ENCODE measurements at places on chromosomes 16 and 17. TPM values are rescaled to one million over a fixed set of nuclear protein-coding genes. Genes with fewer than 3 reads are reported as not detected.

TBL3 gene
- 49.2 TPM for total RNA-seq

SMPD3 gene
- 64.9 TPM for total RNA-seq

TSPOAP1 gene
- 6.8 TPM for total RNA-seq

CCL16 gene
- total RNA-seq: not detected

TMEM92 gene
- not detected for total RNA-seq

SKAP1 gene
- total RNA-seq: not detected

GPR139 gene
- not detected for total RNA-seq

PRR29 gene
- not detected for total RNA-seq

GP1BA gene
- total RNA-seq: not detected

SLC35G6 gene
- not detected for total RNA-seq

EFNB3 gene
- total RNA-seq: 9.2 TPM

KCNJ18 gene
- total RNA-seq: 32.9 TPM

NPIPB9 gene
- total RNA-seq: 9.5 TPM

FOXL1 gene
- total RNA-seq: 0.23 TPM

CEMP1 gene
- 0.34 TPM for total RNA-seq

MEIOB gene
- 0.29 TPM for total RNA-seq

LLGL2 gene
- 75.3 TPM for total RNA-seq

HAP1 gene
- total RNA-seq: 1.2 TPM

BHLHA9 gene
- not detected for total RNA-seq

CHRNE gene
- 1.7 TPM for total RNA-seq

KRTAP1-1 gene
- 165 TPM for total RNA-seq

FBXL16 gene
- total RNA-seq: 17.5 TPM

KDM6B gene
- 31.0 TPM for total RNA-seq

USP6 gene
- 0.89 TPM for total RNA-seq

PPP1R1B gene
- total RNA-seq: 112 TPM

CCL4L2 gene
- total RNA-seq: not detected

CCL1 gene
- not detected for total RNA-seq

RAB40C gene
- total RNA-seq: 116 TPM

HSD11B2 gene
- 64.6 TPM for total RNA-seq

TBC1D3E gene
- not detected for total RNA-seq

PRDM7 gene
- not detected for total RNA-seq

OR1A2 gene
- total RNA-seq: not detected

IL17C gene
- not detected for total RNA-seq

KRT16 gene
- total RNA-seq: 772 TPM

CTRB2 gene
- not detected for total RNA-seq

KRTAP3-2 gene
- 23.7 TPM for total RNA-seq

HBA1 gene
- 265 TPM for total RNA-seq

MYO15B gene
- total RNA-seq: 67.3 TPM

Measured in suprapubic skin (tissue), 4 donors.